ENCODE measurements at places on chromosomes 1 and 21. TPM values are rescaled to one million over a fixed set of nuclear protein-coding genes. Genes with fewer than 3 reads are reported as not detected.

The RGS7 gene
- not detected for total RNA-seq

The DNAH14 gene
- total RNA-seq, result 14.1 TPM

The TEKT2 gene
- not detected for total RNA-seq

The KRTAP19-3 gene
- not detected for total RNA-seq

The TBX19 gene
- total RNA-seq, result 1.7 TPM

The OR2L8 gene
- total RNA-seq, result not detected

The SEMA4A gene
- total RNA-seq, result 2.6 TPM

The COL11A1 gene
- total RNA-seq, result not detected

The IFI44L gene
- 15.6 TPM for total RNA-seq

The MDM4 gene
- total RNA-seq, result 92.3 TPM

The TMEM125 gene
- total RNA-seq, result not detected

The OR2M4 gene
- not detected for total RNA-seq

The ZNF670 gene
- total RNA-seq, result 3.5 TPM

The IL20 gene
- total RNA-seq, result not detected

The GUK1 gene
- total RNA-seq, result 179 TPM

The ERO1B gene
- 12.8 TPM for total RNA-seq

The ADCY10 gene
- 0.34 TPM for total RNA-seq

The FAM72B gene
- total RNA-seq, result 0.65 TPM

The SPOCD1 gene
- total RNA-seq, result 0.82 TPM

The UBE4B gene
- 57.8 TPM for total RNA-seq

The IQCC gene
- 1.5 TPM for total RNA-seq

The OR2G6 gene
- total RNA-seq, result not detected
